Lower lobe of right lung (tissue), 2 donors: ENCODE measurements at places on chromosomes 3 and 15. TPM values are rescaled to one million over a fixed set of nuclear protein-coding genes. Genes with fewer than 3 reads are reported as not detected.

DNA sequence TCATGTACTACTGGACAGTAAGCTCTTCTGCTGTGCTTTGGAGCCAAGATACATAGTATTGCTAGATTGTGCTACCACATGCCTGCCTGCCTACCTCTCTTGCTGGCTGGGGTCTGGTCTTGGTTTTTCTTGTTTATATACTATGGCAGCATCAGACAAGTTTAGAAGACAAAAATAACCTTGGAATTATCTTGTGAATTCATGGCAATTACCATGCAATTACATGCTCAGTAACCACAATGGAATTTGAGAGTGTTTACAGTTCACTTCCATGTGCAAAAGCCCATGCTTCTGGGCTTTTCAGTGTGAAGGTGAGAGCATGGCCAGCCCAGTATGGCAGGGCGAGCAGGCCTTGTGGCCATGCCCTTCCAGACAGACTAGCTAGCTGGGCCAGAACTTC lies 48.0 kb upstream of the C15orf61 start:
- no peak for DNase-seq
- H3K36me3 ChIP-seq: no peaks in the 10 kb centered on the region
- no peak overlapping the region for H3K27ac ChIP-seq
- no peaks in the 10 kb centered on the region for H3K4me1 ChIP-seq
- H3K4me3 ChIP-seq: no peak overlapping the region

GOLGA6L9 gene
- total RNA-seq: 6.0 TPM

GOLGA8S gene
- total RNA-seq: 0.53 TPM

DNA sequence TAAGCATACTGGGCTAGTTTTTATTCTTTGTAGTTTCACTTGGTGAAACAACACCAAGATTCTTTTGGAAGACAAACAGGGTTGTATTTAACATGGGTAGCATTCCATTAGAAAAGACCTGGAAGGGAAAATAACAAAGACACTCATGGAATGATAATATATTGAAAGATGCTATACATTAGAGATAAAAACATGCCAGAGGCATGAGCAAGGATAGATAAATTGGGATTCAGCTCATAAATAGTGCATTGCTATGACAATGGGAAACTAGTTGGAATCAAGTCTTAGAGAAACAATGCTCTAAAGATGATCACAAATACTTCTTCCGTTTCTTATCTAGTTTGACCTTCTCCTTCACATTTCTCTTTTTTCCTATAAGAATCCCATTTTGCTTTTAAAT lies 677.4 kb downstream of the ZNF385D start:
- no peak overlapping the region for H3K27ac ChIP-seq
- no peaks in the 10 kb centered on the region for H3K36me3 ChIP-seq
- no peaks in the 10 kb centered on the region for H3K4me1 ChIP-seq
- no peaks in the 10 kb centered on the region for H3K27me3 ChIP-seq
- no peak overlapping the region for H3K4me3 ChIP-seq
- DNase-seq: no peak

SLC22A14 gene
- not detected for total RNA-seq

DNA sequence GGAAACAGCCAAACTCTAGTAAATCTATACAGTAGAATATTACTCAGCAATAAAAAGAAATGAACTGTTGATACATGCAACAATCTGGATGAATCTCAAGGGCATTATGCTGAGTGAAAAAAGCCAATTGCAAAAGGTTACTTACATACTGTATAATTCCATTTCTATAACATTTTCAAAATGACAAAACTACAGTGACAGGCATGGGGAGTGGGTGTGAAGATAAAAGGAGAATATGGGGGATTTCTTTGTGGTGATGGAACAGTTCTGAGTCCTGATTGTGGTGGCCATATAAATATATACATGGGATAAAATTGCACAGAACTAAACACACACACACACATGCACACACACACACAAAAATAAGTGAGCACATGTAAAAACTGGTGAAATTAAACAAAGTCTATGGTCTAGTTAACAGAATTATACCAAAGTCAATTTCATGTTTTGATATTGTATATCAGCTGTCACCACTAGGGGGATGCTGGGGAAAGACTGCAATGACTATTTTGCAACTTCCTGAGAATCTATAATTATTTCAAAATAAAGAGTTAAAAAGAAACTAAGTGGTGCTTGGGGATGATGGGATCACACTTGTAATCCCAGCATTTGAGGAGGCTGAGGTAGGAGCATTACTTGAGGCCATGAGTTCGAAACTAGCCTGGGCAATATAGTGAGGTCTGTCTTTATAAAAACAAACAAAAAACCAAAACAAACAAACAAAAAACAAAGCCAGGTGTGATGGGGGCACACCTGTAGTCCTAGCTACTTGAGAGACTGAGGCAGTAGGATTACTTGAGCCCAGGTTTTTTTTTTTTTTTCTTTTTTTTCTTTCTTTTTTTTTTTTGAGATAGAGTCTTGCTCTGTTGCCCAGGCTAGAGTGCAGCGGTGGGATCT lies 66.0 kb downstream of the SPTSSB start:
- no peak overlapping the region for H3K27ac ChIP-seq
- no peak overlapping the region for H3K4me3 ChIP-seq
- no peaks in the 10 kb centered on the region for H3K36me3 ChIP-seq

GRCh38 chr3:156604642-156605144 lies 49.8 kb upstream of the SSR3 start:
- no peaks in the 10 kb centered on the region for H3K36me3 ChIP-seq
- no peaks in the 10 kb centered on the region for H3K27me3 ChIP-seq
- H3K27ac ChIP-seq: no peak overlapping the region
- H3K4me1 ChIP-seq: peaks cover 24% of the 10 kb centered on the region

DNA sequence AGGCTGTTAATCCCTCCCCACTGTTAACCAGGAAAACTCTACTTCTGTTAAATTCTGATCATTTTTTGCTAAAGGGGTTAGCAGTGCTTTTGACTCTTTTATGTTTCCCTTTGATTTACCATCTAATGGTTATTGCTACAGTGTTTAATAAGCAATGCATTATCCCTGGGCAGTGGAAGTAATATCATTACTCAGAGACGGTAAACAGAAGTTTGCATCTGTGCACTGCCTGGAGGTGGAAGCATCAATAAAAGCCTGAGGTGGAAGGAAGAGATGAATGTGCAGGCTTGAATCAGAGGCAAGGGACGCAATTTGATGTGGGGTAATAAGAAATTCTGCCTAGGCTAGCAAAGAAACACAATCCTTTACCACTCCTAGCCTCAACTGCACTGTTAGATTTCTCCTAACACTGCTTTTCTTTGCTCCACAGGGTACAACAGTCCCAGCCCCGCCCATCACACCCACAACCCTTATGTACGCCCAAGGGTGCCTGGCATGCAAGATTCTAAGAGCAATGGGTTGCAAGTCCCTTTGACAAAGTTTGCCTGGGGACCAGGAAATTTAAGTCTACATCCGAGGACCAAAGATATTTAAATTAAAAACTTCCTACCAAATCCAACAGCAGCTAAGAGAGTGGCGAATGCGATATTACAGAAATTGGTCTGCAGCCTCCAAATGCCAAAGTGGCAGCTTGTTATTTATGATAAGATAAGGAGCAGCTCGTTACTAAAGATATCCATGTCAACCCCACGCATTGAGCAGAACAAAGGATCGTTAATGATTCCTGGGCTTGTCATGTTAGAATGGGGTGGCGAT lies 261.4 kb downstream of the FHIT start:
- H3K36me3 ChIP-seq: no peaks in the 10 kb centered on the region
- no peak for DNase-seq
- no peaks in the 10 kb centered on the region for H3K4me1 ChIP-seq

GRCh38 chr15:67124111-67124510 lies 58.7 kb downstream of the SMAD3 start:
- no peak overlapping the region for H3K27ac ChIP-seq
- H3K36me3 ChIP-seq: no peaks in the 10 kb centered on the region
- H3K4me3 ChIP-seq: no peak overlapping the region
- H3K4me1 ChIP-seq: peaks cover 63% of the 10 kb centered on the region
- DNase-seq: no peak

RTP1 gene
- total RNA-seq: not detected

GRCh38 chr3:87336761-87337160 lies 60.4 kb upstream of the POU1F1 start:
- H3K36me3 ChIP-seq: no peaks in the 10 kb centered on the region
- no peaks in the 10 kb centered on the region for H3K4me1 ChIP-seq
- no peak overlapping the region for H3K4me3 ChIP-seq

GRCh38 chr15:81863162-81863561 lies 182.7 kb downstream of the MEX3B start:
- H3K36me3 ChIP-seq: no peaks in the 10 kb centered on the region
- no peaks in the 10 kb centered on the region for H3K4me1 ChIP-seq
- no peak overlapping the region for H3K27ac ChIP-seq

LSG1 gene
- total RNA-seq: 40.9 TPM

- H3K27ac ChIP-seq: no peak overlapping the region
- no peaks in the 10 kb centered on the region for H3K36me3 ChIP-seq
- no peak for DNase-seq
- H3K4me3 ChIP-seq: no peak overlapping the region
- peaks cover 3% of the 10 kb centered on the region for H3K27me3 ChIP-seq
Measured at GRCh38 chr3:51739110-51739509, 32.2 kb downstream of the GRM2 start.

KLF15 gene
- total RNA-seq: 40.1 TPM

GRCh38 chr15:60350108-60350507 lies 47.7 kb downstream of the ANXA2 start:
- no peaks in the 10 kb centered on the region for H3K4me1 ChIP-seq
- no peak overlapping the region for H3K27ac ChIP-seq
- H3K36me3 ChIP-seq: peaks cover 95% of the 10 kb centered on the region
- no peaks in the 10 kb centered on the region for H3K27me3 ChIP-seq

WNT7A gene
- total RNA-seq: 4.1 TPM

- DNase-seq: no peak
- H3K4me1 ChIP-seq: no peaks in the 10 kb centered on the region
- no peak overlapping the region for H3K4me3 ChIP-seq
- H3K36me3 ChIP-seq: peaks cover 47% of the 10 kb centered on the region
Measured at GRCh38 chr3:50003824-50004223, 63.9 kb downstream of the RBM6 start.

DNA sequence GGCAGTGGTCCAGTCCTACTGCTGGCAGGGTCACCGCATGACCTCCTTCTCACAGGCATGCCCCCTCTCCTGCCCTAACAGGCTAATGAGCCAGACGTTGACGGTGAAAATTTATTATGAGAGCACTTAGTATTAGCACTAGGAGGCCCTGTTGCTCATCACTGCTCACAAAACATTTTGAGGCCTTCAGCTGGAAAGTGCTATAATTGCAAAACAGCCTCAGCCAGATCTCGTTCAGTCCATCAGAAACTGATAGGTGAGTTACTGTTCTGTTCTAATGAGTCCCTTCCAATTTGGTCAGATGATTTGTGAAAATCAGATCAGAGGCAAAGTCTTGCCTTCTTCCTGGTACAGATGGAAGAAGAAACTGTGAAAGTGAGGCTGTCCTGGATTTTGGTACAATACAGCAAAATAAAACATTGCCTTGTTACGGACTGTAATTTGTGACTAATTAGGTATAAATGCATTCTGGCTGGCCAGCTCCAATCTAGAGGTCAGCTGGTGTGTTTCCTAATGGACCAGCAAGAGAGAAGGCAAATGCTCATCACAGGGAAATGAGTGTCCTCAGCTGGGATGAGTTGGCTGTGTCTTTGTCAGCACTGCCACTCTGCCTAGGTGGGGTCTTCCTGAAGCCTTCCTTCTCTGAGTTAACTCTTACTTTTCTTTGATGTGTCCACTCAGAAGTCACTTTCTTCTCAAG lies 316.8 kb downstream of the CHST2 start:
- no peaks in the 10 kb centered on the region for H3K36me3 ChIP-seq
- DNase-seq: no peak
- no peaks in the 10 kb centered on the region for H3K27me3 ChIP-seq
- H3K4me1 ChIP-seq: no peaks in the 10 kb centered on the region

GRCh38 chr15:87623832-87624231 lies 632.7 kb downstream of the NTRK3 start:
- no peaks in the 10 kb centered on the region for H3K36me3 ChIP-seq
- H3K27ac ChIP-seq: no peak overlapping the region
- no peak for DNase-seq
- H3K27me3 ChIP-seq: no peaks in the 10 kb centered on the region
- H3K4me1 ChIP-seq: no peaks in the 10 kb centered on the region

MYL3 gene
- 2.0 TPM for total RNA-seq

GRCh38 chr3:144429719-144430121 lies 458.1 kb downstream of the DIPK2A start:
- H3K27me3 ChIP-seq: no peaks in the 10 kb centered on the region
- no peaks in the 10 kb centered on the region for H3K4me1 ChIP-seq
- H3K27ac ChIP-seq: no peak overlapping the region
- H3K4me3 ChIP-seq: no peak overlapping the region
- no peak for DNase-seq

DNA sequence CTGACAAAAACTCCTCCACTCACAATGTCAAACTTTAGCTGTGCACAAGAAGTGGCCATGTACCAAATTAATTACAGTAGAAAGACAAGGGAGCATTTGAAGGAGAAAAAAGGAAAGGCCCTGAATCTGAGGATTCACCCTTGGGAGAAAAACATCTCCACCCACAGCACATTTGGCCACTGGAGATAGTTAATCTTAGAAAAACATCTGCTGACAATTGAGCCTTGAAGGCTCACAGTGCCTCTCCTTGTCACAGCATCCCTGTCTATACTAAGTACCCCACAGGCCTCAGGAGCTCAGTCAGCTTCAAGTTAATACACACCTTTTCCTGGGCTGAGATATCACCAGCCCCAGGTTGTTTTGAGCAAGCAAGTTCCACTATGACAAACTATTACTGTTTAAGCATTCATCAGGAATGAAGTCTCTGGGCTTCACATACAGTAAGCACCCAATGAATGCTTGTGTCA lies 78.1 kb upstream of the SETMAR start:
- no peak overlapping the region for H3K27ac ChIP-seq
- no peak overlapping the region for H3K4me3 ChIP-seq
- H3K4me1 ChIP-seq: no peaks in the 10 kb centered on the region
- no peaks in the 10 kb centered on the region for H3K27me3 ChIP-seq
- no peak for DNase-seq

- no peaks in the 10 kb centered on the region for H3K4me1 ChIP-seq
- no peak overlapping the region for H3K27ac ChIP-seq
- DNase-seq: no peak
Measured at GRCh38 chr3:151290673-151291072, 12.3 kb upstream of the P2RY14 start.

GRCh38 chr3:71579935-71580406 lies 3.6 kb downstream of the FOXP1 start:
- H3K27me3 ChIP-seq: no peaks in the 10 kb centered on the region
- peaks cover 52% of the 10 kb centered on the region for H3K4me1 ChIP-seq

GADL1 gene
- total RNA-seq: not detected

KIF7 gene
- 1.5 TPM for total RNA-seq

- no peaks in the 10 kb centered on the region for H3K36me3 ChIP-seq
- no peaks in the 10 kb centered on the region for H3K27me3 ChIP-seq
- H3K4me1 ChIP-seq: no peaks in the 10 kb centered on the region
- no peak for DNase-seq
Measured at GRCh38 chr3:186705882-186706780, 11.0 kb upstream of the KNG1 start.

DNA sequence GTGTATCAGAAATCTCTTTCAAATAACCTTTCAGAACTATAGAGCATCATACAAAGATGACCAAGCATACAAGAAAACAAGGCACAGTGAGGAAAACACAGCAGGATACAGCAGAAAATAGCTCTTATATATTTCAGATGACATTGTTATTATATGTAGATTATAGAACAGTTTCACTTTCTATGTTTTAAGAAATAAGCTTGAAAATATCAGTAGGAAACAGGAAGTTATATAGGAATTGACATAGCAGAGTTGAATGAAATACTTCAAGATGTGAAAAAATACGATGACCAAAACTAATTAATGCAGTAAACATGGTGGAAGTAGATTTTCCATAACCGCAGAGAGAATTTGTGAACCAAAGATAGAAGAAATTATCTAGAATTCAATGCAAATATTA lies 75.2 kb downstream of the LYSMD4 start:
- no peak for DNase-seq
- no peak overlapping the region for H3K4me3 ChIP-seq
- H3K27ac ChIP-seq: no peak overlapping the region
- no peaks in the 10 kb centered on the region for H3K36me3 ChIP-seq
- H3K27me3 ChIP-seq: no peaks in the 10 kb centered on the region
- H3K4me1 ChIP-seq: no peaks in the 10 kb centered on the region
